ENCODE measurements at places on chromosomes 12 and 14.

DNA sequence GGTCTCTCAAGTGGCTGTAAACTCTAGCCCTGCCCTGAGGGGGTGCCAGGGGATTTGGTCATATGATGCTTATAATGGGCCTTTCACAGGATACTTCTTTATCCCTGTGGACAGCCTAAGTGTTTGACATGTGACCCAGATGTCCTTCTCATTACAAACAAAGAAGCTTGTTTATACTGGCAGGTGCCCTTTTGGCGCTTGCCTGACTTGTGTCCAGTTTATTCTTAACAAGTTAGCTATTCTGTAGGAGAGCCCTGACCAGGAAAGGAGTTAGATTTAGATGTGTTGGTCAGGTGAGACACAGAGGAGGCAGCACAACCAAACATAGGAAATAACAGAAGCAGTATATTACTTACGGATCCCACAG is 51.9 kb downstream of the CCDC91 start:
- DNase-seq: no peak

GRCh38 chr12:132191715-132192553 is 47.7 kb downstream of the NOC4L start:
- no peak for DNase-seq

GRCh38 chr12:82554529-82554928 is 132.2 kb upstream of the TMTC2 start:
- no peak for DNase-seq

DNA sequence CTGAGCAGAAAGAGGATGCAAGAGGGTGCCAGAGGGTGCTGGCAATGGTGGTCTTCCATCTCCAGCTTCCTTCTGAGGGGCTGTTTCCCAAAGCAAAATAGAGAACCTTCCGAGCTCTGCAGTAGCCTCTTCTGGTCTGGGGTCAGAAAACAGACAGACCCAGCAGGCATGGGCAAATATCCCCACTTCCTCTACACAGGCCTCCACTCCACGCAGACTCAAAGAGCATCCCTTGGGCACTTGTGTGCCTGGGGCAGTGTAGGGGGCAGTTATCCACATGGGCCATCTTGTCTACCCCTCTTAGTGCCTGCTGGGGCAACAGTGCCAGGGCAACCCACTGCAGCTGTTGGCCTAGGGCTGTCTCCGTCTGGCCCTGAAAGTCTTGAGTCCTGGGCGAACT is 231.9 kb downstream of the TTC8 start:
- DNase-seq: no peak

DNA sequence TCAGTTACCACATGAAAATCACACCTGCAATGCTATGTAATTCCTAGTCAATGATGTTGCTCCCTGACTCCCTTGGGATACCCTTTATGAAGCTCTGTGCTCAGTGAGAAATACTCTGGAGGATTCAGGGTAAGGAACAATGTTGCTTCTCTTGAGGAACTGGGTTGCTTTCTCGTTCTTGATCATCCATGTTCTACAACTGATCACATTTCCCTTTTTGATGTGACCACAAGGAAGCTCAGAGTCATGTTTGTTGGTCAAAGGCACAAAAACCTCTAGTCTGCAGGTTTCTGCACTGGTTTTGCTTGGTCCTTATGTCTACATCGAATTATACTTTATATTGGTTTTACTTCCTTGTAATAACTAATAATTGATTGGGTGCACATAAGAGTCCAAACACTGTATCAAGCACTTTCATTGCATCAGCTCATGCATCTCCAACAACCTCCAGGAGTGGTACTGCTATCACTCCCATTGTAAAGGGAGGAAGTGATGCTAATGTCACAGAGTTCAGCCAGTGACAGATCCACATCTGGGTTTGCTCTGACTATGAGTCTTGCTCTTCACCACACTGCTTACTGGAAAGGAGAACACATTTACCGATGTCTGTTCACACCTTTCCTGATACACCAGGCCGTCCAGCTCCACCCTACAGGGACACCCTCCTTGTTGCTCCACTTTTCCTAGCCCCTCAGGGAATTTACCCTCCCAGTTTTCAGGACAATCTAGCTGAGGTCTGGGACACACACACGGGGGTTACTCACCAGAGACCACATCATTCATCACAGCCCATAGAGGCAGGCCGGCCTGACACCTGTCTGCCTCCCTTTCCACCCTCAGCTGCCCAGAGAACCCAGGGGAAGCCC is 41.0 kb downstream of the CMKLR1 start:
- DNase-seq: no peak

- no peak for DNase-seq
Observed at GRCh38 chr12:62331306-62331705, 71.1 kb downstream of the USP15 start.

GRCh38 chr12:79174626-79175025 is 310.1 kb downstream of the SYT1 start:
- DNase-seq: no peak

DNA sequence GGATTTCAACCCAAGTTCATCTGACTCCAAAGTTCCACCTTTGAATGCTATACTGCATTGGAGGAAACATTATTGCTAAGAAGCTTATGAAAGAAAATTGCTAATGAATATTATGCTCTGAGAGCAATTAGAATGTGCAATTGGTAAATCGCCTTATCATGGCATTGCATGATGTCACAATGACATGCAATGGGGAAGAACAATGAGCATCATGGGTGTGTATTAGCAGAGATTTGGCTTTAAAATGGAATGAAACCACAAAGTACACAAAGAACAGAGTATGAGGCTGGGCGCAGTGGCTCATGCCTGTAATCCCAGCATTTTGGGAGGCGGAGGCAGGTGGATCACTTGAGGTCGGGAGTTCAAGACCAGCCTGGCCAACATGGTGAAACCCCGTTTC is 34.7 kb downstream of the FOS start:
- DNase-seq: no peak

DNA sequence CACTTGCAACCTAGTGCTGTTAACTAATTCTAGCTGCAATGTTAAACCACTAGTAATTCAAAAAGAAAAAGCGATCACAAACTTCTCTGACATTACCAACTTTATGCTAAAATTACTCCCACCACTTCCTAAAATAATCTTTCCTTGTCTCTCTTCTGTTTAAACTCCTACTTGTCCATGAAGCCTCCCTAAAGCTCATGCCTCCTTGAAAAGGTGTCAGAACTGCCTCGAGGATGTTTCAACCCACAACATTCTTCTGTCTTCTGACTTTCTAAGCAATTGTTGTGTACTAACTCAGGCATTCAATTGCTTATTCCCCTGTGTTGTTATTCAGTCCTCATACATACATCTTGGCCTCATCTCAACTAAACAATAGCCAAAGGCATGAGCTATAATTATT is 5.9 kb downstream of the GNPTAB start:
- no peak for DNase-seq

DNA sequence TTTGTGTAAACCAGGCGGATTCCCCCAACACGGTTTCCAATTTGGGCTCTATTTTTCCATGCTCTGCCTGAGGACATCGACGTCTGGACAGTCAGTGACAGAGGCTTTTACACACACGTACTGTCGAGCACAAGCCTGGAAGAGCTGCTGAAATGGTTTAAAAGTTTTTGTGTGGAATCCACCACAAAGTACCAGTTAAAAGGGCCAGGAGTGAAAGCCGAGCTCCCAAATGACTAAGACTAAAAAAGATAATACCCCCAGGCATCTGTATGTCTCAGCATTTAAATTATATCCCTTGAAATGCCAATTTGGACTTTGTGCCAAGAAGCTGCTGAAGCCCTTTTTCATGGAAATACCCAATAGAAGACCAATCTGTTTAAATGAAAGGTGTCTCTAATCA is 173.2 kb downstream of the EGLN3 start:
- no peak for DNase-seq

GRCh38 chr12:123532019-123532418 is 1.5 kb downstream of the RILPL1 start:
- peak; percentile 17 for DNase-seq

- DNase-seq: no peak
Observed at GRCh38 chr14:24136684-24137528, 912 bp downstream of the PSME1 start.

DNA sequence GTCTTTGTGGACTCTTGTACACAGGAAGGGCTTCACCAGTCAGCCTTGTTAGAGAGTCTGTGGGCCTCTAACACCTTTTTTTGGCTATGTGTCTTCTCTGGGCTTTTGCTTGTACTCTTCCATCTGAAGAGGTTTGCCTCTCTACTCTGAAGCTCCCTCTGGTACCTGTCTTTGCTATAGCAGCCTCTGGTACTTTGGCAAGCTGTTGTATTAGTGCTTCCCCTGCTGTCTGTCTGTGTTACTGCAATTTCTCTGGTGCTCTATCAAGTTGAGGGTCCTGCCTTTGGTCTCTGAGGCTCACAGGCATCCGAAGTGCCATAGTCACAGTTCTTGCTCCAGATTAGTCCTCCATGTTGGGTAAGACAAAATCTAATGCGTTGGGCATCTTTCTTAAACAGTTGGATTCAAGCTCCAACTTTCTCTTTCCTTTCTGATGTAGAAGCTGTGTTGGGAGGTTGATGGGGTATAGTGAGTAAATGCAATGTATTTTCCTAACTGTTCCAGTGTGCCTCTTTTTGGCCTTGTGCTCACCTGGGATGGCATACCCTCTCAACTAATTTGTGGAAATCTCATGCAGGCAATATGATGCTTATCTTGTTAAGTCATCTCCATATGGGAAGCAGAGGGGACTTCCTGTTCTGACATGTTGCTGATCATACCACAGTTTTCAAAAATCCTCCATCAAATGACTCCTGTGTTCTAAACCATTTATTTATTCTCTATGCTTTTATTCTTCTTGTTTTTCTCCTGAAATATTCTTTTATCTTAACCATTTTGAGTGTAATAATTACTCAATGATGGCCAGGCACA is 88.8 kb downstream of the ATF7IP start:
- peak; percentile 33 for DNase-seq

- peak; percentile 46 for DNase-seq
Observed at GRCh38 chr12:14716848-14717444, 20.5 kb upstream of the GUCY2C start.

GRCh38 chr12:118711185-118711584 is 270.2 kb upstream of the SRRM4 start:
- no peak for DNase-seq

DNA sequence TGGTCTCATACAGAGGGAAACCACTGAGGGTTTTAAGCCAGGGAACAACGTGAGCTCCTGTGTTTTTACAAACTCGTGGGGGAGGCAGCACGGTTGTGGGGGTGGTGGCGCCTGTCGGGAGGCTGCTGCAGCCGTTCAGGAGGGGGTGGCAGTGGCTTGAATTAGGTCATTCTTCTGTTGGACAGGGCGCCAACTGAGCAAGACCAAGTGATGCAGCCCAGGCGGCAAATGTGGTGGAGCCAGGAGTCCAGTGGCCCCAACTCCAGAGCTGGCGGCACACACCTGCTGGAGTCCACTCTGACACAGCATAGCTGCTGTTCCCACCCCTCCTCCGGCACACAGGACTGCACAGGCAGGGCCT is 27.8 kb downstream of the FBRSL1 start:
- no peak for DNase-seq

GRCh38 chr12:58920961-58921861 is 907 bp upstream of the LRIG3 start:
- DNase-seq: no peak

- no peak for DNase-seq
Observed at GRCh38 chr14:97298331-97298730, 501.1 kb downstream of the VRK1 start.

DNA sequence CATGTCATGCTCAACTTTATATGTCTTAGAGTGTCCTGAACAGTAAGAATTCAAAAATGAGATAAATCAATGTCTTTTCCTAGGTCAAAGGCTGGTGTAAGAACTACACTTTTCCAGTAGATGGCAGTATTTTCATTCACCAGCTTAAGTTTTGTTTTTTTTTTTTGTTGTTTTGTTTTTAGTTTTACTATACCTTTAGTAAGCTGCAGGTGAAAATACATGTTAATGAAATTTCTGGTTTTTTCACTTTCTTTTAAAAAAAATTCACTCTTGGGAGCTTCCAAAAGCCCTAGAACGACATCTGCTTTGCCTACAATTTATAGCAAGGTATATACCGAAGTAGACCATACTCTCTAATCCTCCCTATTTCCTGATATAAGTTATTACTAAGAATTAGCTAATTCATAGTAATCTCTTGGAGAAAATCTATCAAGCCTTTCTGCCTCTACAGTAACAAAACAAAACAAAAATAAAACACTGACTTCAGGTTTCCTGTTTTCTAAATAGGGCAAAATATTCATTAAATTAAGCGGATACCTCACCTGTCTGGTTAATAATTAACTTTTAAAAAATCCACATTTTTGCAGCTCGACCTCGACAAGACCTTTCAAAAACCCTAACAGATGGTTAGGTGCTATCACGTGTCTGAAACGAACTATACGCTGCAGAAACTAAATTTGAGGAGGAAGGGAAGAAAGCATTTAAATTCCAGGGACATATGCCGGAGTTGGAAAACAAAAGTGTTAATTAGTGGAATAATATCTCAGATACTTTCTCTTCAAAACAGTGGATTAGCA is 2.7 kb upstream of the SAMD4A start:
- DNase-seq: peak; percentile 48

- DNase-seq: no peak
Observed at GRCh38 chr12:2559931-2560330, 234.8 kb upstream of the FKBP4 start.

- DNase-seq: no peak
Observed at GRCh38 chr14:70256601-70257000, 67.8 kb upstream of the SLC8A3 start.

DNA sequence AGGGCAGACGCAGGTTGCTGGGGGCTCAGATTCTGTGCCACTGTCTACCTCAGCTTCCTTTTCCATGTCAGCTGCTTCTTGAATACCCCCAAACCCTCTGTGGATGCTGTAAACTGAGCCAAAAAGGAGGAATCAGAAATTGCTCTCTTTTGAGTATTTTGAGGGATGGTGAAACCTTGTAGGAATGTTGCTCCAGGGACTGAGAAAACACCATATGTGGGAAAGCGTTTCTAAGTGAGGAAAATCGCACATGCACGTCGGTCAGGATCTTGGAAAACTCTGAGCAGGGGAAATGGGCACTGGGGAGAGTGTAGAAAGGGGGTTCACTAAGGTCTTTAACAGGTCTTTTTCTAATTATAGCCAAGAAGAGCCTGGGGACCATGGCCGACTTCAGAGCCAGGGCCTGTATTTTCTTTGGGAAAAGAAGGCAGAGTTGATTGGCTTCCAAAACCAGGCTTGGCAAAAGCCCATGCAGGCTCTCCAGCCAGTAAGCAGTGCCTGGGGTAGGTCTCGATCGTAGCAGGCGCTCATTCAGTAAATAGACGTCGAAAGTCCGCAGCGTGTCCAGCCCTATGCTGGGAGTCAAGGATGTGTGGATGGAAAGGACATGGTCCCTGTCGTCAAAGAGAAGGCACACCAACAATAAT is 58.0 kb downstream of the NTF3 start:
- DNase-seq: no peak

DNA sequence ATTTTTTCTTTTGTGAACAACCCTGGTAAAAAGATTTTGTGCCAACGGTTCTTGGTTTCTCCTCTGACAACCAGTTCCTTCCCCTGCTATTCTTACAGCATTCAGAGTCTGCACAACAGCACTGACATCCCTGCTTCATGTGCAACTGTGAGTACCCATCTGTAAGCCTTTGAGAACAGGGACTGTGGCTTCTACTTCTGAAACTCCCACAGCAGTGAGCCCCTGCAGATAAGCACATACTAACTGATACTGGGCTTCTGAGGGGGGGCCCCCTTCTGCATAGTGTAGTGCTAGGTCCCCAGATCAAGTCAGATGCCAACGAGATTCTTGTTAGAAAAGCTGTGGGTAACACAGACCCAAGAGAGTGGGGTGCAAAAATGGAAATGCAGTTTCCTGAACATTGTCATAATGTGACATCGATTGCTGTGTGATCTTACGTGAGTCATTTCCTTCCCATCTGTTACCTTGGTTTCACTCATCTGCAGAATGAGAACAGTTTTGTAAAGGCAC is 11.1 kb upstream of the NINJ2 start:
- peak; percentile 84 for DNase-seq

Measured in naive thymus-derived CD4-positive, alpha-beta T cell (primary cell).